ENCODE measurements at places on chromosomes 6 and 20.

DNA sequence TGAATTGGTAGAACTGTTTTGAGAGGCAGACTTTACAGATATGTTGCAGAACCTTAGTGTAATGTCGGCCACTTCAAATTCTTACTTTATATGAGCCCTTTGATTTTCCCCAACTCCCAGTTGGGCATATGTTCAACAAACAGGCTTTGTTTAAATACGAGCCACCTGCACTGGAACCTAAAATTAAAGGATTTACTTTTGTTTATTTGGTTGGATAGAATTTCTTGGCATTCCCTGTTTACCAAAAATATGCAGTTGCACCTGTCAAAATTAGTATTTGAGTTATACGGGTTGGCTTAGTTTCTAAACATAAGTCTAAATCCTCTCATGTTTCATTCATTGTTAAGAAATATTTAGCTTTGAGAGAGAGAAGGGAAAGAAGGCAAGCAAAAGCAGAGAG is 2.4 kb upstream of the GLYATL3 start:
- no peak for DNase-seq

GRCh38 chr20:12067686-12068085 is 150.0 kb downstream of the BTBD3 start:
- DNase-seq, result no peak

DNA sequence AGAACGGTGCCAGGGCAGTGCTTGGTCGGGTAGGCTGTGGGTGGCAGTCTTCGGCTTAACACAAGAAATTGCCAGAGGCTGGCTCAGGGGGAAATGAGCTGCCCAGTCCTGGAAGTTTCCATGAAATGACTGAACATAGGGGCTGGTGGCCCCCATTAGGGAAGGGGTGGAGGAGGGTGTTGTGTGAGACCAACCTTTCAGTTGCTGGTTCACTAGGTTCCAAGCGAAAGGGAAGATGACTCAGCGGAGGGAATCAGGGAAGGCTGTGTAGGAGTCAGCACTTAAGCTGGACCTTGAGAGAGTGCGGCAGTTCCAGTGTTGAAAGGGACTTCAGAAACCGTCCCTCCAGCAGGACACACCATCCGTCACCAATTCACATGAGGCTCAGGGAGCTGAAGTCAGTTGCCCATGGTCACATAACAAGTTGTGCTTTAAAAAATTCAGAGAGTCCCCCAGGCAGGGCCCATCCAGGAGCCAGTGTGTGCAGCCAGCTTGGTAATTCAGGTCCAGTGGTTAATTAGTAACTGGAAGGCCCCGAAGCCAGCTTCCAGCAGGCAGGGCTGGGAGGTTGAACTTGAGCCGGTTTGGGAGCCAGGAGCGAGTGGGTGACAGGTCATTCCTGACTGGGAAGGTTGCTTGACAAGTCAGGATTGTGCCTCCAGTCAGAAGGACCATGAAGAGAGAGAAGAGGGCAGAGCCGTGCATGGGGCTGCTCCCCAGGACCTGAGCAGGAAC is at the start of gene SGK2:
Gene SGK2 (plus strand): TSS at position 616 of the 735 bp plus-strand sequence. CDS start 7,469 bp downstream, outside the sequence.
- no peak for DNase-seq

- DNase-seq, result no peak
Observed at GRCh38 chr6:7911345-7911725, 747 bp upstream of the TXNDC5 start.

GRCh38 chr6:81331526-81331925 is 421.0 kb downstream of the TENT5A start:
- DNase-seq, result no peak

- DNase-seq, result peak; percentile 76
Observed at GRCh38 chr20:50744143-50744792, 12.9 kb downstream of the PARD6B start.

DNA sequence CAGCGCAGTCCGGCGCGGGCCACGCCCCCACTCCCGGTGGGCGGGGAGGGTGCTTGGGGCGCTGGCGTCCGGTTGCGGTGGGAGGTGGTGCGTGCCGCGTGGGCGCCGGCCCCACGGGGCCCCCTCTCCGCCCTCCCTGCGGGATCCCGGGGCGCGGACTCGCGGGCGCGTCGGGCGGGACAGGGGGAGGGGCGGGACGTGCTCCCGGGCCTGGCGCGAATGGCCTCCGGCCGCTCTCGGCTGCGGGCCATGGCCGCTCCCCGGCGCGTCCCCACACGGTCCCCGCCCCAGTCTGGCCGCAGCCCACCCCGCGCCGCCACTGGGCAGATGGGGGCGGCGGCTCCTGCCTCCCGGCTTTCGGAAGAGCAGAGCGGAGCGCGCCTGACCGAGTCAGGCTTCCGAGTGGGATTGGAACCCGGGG is 771 bp upstream of the PPP1R3G start:
- DNase-seq, result no peak

DNA sequence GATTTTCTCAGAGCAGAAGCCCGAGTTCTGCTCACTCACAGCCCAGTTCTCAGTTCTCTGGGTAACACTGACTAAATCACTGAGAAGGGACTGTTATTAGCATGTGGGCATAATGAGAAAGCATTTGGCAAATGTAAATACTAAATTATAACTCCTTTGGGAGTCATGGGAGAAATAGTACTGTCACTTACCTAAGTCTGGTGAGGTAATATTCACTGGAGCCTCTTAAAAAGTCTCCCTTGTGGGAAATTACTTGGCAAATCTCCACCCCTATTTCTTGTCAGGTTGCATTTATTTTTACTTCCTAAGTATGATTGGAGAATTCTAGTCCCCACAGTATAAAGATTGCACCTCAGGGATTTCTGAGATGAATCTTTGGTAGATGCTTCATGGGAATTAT is 254.3 kb downstream of the SLC35F1 start:
- no peak for DNase-seq

All from smooth muscle cell of the brain vasculature (primary cell).